ENCODE measurements at places on chromosomes 2 and 18.

DNA sequence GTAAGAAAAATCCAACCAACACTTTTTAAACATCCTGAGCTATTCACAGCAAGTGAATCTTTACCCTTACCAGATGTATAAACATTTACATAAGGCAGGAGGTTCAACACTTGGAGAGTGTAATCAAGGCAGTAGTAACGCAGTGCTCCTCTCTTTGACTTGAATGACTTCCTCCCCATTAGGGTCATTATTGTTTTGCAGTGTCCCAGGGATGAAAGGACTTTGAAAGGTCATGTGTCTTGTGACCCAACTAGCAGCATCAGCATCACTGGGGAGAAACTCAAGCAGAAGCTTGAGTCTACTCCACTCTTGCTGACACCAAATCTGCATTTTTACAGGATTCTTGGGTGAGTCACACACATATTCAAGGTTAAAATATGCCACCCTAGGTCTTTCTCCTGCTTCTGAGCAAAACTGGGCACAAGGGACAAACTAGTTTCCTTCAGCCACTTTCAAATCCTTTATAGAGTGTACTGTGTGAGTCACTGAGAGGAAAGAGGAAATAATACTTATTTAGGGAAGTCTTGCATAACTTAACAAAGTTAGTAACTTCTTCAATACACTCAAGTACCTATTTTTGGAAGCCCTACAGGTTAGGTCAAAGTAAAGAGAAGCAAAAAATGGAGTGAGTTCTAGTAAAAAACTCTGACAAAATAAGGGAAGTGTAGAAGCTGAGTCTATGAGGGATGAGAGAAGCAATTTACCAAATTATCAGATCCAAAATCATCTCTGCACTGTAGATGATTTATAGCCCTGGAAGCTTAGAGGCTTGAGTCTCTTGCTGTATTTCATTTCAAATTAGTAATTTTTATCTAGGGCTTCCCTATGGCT, 51.0 kb upstream of the EML4 start:
- no peaks in the 10 kb centered on the region for H3K36me3 ChIP-seq
- no peak overlapping the region for H3K27ac ChIP-seq
- no peaks in the 10 kb centered on the region for H3K27me3 ChIP-seq
- peak; percentile 59 for DNase-seq
- H3K4me1 ChIP-seq: peaks cover 23% of the 10 kb centered on the region
- no peak overlapping the region for H3K4me3 ChIP-seq

GRCh38 chr2:71614976-71615766, 161.8 kb downstream of the DYSF start:
- H3K27me3 ChIP-seq: peaks cover 11% of the 10 kb centered on the region
- no peak overlapping the region for H3K4me3 ChIP-seq

DNA sequence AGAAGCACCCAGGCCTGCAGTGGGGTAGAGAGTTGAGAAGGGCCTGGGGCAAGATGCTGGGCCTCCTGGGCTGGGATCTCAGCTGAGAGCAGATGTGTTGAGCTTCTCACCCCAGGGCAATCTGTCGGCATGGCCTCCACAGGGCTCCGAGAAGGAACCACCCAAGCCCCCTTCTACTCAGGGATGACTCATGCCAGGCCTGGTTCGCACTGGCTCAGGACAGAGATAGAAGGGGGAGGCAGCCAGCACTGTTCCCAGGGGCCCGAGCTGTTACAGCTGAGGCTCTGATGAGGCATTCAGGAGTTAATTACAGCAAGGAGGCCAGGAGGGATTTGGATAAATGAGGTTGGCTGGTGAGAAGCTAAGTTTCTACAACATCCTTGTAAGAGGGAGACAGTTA, 62.5 kb downstream of the CENPO start:
- no peak overlapping the region for H3K27ac ChIP-seq
- H3K4me3 ChIP-seq: no peak overlapping the region
- H3K4me1 ChIP-seq: peaks cover 5% of the 10 kb centered on the region

- no peaks in the 10 kb centered on the region for H3K4me1 ChIP-seq
- no peak for DNase-seq
- no peaks in the 10 kb centered on the region for H3K36me3 ChIP-seq
- no peak overlapping the region for H3K27ac ChIP-seq
- peaks cover 75% of the 10 kb centered on the region for H3K27me3 ChIP-seq
Observed at GRCh38 chr2:212259226-212259625, 279.4 kb downstream of the ERBB4 start.

GRCh38 chr2:17792515-17792914, 23.7 kb upstream of the MSGN1 start:
- no peak for DNase-seq
- no peaks in the 10 kb centered on the region for H3K4me1 ChIP-seq
- no peak overlapping the region for H3K4me3 ChIP-seq
- no peak overlapping the region for H3K27ac ChIP-seq
- H3K27me3 ChIP-seq: no peaks in the 10 kb centered on the region

Measured in MCF 10A (cell line).